ENCODE measurements at places on chromosomes 12 and 14.

- no peak for DNase-seq
Measured at GRCh38 chr14:38145142-38145541, 62.6 kb upstream of the SSTR1 start.

DNA sequence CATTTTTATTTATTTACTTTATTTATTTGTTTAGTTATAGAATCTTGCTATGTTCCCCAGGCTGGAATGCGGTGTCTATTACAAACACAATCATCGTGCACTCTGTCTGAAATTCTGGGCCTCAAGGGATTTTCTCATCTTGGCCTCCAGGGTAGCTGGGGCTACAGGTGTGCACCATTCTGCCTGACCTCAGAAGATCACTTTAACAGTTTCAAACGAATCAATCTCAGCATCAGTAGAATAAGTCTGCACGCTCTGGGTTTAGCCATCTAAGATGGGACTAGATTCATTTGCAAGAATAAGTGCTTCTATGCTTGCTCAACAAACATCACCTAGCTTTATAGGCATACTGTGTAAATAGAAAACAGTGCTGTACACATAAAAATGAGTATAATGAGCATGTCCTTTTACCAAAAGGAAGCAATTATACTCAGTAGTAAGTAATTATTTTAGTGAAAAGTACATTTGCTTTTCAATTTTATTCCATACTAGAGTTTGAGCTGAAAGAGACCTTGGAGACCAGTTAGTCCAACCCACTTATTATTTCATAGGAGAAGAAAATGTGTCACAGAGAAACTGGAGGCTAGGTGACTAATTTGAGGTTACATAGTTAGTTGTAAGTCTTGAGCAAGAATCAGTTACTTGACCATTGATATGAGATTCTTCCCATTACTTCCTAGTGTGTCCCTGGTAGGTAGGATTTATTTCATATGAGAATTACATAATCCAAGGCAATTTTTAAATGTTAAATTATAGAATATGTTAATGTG is 456.5 kb upstream of the LMO3 start:
- DNase-seq, result no peak

GRCh38 chr12:27383429-27384260 is 51.0 kb downstream of the BMAL2 start:
- peak; percentile 80 for DNase-seq

DNA sequence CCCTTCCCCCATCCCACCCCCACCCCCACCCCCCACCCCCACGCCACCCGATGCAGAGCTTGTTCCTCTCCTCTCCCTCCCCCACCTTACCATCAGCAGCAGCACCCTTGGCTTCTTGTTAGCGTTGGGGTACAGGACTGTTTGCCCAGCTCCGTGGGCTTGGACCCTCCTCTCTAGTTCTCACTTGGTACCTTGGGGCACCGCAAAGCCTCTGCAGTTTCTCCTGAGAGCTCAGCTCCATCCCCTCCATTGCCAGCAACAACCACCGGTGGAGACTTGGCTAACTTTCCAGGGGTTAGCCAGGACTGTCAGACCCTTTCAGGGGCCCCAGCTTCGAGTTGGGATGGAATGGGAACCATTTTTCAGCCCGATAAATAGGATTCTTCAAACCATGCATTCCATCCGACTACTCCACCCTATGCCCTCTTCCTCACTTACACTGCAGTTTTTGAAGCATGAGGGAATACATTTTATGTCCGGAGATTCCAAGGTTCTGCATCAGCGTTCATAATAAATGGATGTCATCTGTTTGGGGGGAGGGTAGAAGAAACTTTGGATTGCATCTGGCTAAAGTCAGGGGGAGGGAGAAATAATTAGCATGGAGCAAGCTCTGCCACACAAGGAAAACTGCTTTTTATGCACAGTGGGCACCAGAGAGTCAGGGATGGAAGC is 1.1 kb downstream of the SCN8A start:
- peak; percentile 93 for DNase-seq

DNA sequence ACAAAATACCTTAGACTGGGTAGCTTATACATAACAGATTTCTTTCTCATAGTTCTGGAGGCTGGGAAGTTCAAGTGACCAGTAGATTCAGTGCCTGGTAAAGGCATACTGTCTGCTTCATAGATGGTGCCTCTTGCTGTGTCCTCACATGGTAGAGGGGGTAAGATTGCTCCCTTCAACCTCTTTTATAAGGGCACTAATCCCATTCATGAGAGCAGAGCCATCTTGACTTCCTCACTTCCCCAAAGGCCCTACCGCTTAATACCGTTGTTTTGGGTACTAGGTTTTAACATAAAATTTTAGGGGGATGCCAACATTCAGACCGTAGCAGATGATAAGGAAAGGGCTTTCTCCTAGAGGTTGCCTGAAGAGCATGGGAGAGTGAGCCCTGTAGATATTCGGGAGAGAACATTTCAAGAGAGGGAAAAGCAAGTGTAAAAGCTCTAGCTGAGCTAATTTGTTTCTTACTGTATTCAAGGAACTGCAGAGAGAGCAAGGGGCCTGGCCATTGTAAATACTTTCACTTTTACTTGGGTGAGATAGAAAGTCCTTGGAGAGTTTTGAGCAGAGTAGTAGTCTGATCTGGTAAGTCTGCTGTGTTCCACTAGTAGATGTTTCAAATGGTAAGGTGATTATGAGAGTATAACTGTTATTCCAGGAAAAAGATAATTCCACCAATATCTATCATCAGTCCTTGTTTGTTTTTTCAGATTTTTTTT is 27.3 kb downstream of the FRS2 start:
- DNase-seq, result no peak

GRCh38 chr12:14290951-14291350 is 74.5 kb upstream of the ATF7IP start:
- no peak for DNase-seq

GRCh38 chr12:30630076-30630978 is 65.3 kb downstream of the IPO8 start:
- DNase-seq, result no peak

GRCh38 chr12:70178038-70178437 is 65.2 kb upstream of the CNOT2 start:
- DNase-seq, result peak; percentile 12

DNA sequence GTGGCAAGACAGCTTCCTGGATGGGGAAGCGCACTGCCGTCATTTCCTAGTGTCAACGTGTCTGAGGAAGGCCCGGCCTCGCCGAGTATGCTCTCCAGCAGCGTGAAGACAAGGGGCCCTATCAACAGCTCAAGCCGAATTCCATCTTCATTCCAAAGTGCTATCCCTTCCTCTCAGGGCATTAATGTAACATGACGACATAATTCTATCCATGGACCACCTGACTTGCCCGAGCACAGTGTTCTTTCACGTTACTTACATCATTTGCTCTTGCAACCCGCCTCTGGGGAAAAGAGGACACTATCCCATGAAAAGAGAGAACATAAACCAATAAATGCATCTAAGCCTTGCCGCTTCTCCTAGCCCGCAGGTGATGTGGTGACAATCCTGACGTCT is 22.9 kb downstream of the CCDC92 start:
- DNase-seq, result no peak

DNA sequence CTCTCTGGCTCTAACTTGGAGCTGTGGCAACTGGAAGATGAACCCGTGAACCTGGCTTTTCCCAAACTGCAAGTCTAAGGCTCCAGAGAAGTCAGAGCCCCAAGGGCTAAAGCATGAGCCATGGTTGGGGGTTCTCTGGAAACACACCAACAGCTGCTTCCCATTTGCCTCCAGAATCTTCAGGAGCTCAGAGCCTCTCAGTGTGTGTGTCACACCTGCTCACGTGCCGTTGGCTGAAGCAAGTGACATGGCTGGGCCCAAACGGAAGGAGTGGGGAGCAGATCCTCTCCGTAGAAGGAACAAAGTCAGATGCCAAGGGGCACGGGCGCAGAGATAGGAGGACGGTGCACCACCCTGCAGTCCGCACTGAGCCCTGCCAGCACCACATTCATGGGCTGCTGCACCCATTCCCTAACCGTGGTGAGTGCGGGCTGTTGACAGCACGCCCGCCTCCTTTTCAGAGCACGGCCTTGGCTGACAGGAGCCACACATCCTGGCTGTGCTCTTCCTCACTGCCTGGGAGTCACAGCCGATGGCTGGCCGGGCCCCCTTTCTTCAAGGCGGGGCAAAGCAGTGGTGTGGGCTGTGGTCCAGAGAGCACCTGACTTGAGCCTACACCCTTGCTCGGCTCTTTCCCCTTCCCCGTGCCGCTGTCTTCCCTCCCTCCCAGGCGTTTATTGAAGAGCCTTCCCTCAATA is 16.6 kb upstream of the TRAF3 start:
- DNase-seq, result no peak

DNA sequence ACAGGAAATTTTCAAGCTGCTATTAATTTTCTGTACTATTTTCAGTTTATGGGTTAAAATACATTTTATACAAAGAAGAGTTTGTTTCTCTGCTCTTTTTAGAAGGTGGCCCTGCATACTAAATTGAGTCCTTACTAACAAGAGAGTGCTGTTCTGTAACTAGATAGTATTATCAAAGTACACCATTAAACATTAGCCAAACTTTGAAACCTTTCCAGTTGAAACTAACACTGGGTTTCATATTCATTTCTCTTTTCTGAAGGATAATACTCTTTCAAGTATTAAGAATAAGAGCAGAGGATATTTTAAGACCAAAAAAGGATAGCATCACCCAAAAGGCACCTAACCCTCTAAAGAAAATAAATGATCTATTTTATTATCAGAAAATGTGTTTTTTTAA is 47.2 kb downstream of the PEBP1 start:
- no peak for DNase-seq

- DNase-seq, result no peak
Measured at GRCh38 chr12:13463189-13463588, 266.7 kb downstream of the EMP1 start.

GRCh38 chr12:67471810-67472209 is 176.7 kb upstream of the DYRK2 start:
- DNase-seq, result no peak

DNA sequence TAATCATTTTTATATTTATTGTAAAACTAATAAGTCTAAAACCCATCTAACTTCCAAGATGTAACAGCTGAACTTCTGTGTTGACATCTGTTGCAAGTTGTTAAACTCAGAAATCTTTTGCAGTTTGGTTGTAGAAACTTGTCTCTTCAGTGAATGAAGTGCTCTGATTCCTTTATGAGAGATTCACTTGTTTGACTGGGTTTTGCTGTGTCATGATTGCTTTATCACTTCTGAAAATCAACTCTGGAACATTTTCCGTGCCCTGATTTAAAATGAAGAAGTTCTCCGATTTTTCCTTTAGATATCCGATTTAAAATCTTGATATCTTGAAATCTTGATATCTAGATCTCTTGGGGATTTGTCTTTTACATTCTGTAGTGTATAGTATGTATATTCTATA is 65.1 kb downstream of the DIP2B start:
- no peak for DNase-seq

DNA sequence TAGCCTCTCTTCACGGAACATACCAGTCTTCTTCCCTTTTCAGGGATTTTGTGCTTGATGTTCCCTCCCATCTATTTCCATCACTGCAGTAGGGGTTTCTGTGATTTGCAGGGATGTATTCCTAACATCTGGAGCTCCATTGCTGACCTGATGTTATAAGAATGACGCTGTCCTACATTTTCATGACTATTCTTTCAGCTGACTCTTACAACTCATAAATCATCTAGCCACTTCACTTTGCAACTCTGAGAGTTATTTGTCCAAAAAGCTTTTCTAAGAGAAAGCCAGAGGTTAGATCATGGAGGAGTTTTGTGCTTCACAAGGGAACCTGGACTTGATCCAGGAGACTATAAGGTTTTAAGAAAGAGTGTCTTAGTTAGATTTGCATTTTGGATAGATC is 116.6 kb upstream of the FAR2 start:
- peak; percentile 64 for DNase-seq

- DNase-seq, result no peak
Measured at GRCh38 chr12:21776175-21776574, 1.7 kb upstream of the KCNJ8 start.

- no peak for DNase-seq
Measured at GRCh38 chr12:47802312-47802711, 17.4 kb downstream of the HDAC7 start.

DNA sequence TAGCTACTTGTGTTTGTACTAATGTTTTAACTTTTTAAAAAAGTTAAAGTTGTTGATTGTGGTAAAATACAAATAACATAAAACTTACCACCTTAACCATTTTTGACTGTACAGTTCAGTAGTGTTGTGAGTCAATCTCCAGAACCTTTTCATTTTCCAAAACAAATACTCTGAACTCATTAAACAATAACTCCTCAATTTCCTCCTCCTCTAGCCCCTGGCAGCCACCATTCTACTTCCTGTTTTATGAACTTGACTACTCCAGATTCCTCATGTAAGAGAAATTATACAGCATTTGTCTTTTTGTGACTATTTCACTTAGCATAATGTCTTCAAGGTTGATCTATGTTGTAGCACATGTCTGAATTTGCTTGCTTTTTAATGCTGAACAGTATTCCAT is 299.1 kb upstream of the AMIGO2 start:
- DNase-seq, result no peak

DNA sequence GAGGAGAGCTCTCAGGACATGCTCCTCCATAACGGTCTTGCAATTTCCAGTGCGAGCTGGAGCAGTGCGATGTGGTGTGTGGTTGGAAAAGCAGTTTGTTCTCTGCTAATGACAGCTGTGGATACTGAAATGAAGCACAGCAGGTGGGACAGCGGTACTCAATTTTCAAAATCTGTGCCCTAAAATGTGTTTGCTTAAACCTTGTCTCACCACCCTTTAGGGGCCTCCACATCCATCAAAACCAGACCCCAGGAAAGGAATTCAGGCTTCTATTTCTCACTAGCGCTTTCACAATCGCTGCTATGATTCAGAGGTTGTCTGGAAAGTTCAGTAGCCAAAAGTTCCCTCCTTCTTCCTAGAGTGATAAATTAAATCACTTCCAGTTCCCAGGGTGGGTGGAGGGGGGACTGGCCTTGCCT is 440.8 kb downstream of the EGLN3 start:
- peak; percentile 80 for DNase-seq

DNA sequence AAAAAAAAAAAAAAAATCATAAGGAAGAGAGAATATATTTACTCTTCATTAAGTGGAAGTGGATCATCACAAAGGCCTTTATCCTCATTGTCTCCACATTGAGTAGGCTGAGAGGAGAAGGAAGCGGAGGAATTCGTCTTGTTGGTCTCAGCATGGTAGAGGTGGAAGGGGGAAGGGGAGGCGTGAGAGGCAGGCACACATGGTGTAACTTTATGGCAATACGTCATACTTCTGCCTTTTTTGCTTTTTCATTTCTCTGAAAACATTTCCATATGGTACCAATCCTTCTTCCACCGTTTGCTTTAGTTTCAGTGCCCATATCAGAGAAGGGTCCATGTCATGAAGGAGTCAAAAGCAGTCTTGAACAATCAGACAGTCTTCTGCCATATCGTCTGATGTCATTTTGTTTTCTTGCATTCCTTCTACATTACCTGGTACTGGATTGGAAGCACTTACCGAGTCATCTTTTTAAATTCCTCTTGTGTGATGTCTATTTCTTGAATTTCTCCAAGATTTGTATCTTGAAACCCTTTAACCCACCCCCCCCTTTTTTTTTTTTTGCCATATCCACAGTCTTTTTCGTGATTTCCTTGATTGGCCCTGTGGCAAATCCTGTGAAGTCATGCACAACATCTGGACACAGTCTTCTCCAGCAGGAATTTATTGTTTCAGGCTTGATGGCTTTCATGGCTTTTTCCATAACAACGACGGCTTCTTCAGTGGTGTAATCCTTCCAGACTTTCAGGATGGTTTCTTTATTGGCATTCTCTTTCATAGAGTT is 8.9 kb downstream of the FUT8 start:
- peak; percentile 88 for DNase-seq
